ENCODE measurements at places on chromosomes 5 and 9.

- no peak for DNase-seq
Observed at GRCh38 chr5:34728236-34728635, 72.1 kb downstream of the RAI14 start.

- no peak for DNase-seq
Observed at GRCh38 chr9:116149844-116150243, 3.7 kb upstream of the PAPPA start.

DNA sequence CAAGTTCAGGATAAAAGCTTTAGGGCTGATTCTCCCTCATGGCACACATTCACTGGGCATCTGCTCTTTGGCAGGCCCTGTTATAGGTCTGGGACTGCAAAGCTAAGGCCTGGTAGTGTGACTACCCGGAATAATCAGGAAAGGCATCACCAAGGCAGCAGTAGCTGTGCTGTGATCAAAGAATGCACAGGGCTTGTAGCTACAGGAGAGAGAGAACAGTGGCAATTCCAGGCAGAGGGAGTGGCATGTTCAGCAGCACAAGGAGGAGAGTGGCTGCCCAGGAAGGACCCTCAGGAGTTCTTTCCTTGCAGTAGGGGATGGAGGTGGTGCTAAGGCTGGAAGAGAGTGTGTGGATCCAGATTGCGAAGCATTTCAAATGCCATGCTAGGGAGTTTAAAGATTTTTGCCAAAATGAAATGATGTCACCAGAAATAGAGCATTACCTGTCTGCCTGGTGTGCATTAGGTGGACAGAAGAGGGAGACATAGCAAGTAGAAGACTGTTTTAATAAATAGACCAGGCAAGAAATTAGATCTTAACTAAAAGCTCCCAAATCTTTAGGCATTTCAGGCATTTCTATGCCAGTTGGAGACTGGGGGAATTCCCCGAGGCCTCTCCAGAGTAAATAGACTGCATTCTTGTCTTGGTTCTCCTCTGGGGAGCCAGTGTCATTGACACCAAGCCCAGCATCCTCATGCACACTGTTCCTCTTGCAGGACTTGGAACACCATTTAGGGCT is 69.1 kb downstream of the GPR21 start:
- no peak for DNase-seq

DNA sequence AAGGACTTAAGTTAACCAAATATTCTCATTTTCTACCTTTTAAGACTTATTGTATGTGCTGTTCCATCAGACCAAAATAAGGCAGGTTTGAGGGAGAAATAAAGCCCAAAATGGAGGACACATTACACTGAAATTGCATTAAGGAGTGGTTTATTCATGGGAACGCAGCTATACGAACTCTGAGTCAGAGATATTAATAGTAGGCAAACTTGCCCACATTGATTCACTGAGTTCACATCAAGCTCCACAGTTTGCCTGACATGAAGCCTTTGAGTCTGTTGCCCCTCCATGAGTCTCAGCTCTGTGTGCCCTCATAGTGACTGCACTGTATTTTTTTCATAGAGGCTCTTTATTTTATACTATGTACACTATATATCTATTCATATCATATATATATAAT is 135.0 kb upstream of the SNX2 start:
- DNase-seq, result no peak

DNA sequence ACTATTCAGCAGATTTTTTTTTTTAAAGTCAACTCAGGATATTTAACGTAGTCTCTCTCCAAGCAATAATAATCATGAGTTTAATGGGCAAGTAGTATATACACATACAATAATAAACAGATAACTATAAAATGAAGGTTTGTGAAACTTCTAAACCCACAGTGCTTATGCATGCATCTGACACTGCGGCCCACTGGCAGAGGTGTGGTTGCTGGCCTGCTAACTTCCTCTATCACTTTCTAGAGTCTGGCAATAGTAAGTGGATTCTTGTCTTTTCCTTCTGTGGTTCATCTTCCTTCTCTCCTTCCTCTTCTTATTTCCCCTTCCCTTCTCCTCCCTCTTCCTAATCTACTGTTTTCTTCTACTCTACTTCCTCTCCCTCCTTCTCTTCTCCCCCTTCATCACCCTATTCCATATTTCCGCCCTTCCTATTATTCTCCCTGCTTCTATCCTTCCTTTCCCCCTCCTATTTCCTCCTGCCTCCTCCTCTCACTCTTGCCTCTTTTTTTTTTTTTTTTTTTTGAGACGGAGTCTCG is 18.6 kb upstream of the AGXT2 start:
- no peak for DNase-seq

GRCh38 chr9:136544964-136545691 is 720 bp downstream of the NOTCH1 start:
- no peak for DNase-seq

GRCh38 chr9:34252016-34252415 is 73.2 kb downstream of the UBAP1 start:
- DNase-seq, result no peak

GRCh38 chr9:130623466-130623865 is 40.9 kb upstream of the PRDM12 start:
- no peak for DNase-seq

- DNase-seq, result no peak
Observed at GRCh38 chr9:35801328-35802128, 10.1 kb downstream of the NPR2 start.

DNA sequence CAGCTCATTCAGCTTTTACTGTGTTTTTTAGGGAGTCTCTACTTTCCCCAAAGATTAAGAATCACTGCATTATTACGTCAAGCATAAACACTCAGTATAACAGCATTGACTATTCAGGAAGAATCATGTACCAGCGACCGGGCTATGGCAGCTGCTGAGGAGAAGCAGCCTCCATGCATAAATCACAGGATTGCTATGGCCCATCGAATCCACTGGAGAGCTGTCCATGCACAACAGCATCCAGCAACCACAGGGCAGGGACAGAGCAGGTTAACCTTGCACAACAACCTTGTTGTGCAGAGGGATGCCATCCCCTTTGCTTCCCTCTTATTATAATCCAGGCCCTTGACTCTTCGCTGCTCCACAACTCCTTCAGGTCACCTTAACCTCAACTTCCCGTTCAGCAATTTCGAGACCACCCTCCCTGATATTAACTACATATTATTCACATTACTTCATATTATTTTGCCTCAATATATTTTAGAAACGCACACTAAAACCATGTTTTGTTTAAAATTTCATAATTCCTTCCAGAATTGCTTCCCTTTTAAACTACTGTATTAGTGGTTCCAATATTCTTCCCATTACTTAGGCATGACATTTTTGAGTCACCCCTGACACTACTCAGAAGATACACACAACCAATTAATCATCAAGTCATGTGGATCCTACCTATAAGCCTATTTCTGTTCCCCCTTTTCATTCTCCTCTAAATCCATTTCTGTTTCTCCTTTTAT is 991 bp downstream of the IARS1 start:
- no peak for DNase-seq

- DNase-seq, result no peak
Observed at GRCh38 chr5:164627021-164627420, 1121.6 kb downstream of the MAT2B start.

DNA sequence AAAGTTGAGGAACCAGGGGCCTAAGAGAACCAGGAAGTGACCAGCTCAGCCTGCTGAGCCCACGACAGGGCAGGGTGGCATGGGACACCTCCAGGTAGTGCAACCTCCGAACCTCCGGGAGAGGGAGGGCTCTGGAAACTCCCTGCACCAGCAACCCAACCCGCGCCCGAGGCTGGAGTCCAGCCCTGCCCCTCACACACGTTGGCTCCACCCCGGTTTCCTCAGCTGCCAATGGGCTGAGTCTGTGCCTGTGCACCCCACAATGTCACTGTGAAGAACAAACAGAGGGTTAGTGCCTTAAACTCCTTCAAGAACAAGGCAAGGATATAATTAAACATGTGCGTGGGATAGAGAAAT is 17.0 kb upstream of the UNC5A start:
- no peak for DNase-seq

DNA sequence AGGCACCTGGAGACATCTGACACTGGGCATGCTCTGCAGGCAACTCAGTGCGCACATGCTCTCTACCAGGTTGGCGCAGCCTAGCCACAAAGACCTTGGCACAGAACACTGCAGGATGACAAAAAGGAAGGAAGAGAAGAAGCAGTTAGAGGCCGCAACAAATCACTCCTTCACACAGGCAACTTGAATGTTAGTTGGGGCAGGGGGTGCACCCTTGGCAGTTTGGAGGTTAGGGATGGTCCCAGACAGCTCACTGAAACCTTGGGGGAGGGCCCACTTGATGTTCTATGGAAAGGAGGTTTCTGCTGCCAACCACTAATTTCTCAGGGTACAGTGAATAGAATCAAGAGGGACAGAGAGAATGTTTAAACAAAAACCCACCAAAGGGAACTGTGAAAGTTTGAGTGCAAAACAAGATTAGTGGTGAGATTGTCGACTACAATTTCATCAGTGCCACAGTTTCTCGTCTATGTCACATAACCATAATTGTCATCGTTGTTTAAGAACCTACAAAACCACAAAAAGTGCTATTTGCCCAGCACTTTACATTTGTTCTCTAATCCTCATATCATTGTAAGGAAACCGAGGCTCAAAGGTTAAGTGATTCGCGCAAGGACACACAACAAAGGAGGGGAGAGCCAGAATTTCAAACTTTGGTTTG is 48.7 kb downstream of the FBXW11 start:
- DNase-seq, result no peak

- no peak for DNase-seq
Observed at GRCh38 chr5:179381691-179382090, 36.4 kb upstream of the ADAMTS2 start.

DNA sequence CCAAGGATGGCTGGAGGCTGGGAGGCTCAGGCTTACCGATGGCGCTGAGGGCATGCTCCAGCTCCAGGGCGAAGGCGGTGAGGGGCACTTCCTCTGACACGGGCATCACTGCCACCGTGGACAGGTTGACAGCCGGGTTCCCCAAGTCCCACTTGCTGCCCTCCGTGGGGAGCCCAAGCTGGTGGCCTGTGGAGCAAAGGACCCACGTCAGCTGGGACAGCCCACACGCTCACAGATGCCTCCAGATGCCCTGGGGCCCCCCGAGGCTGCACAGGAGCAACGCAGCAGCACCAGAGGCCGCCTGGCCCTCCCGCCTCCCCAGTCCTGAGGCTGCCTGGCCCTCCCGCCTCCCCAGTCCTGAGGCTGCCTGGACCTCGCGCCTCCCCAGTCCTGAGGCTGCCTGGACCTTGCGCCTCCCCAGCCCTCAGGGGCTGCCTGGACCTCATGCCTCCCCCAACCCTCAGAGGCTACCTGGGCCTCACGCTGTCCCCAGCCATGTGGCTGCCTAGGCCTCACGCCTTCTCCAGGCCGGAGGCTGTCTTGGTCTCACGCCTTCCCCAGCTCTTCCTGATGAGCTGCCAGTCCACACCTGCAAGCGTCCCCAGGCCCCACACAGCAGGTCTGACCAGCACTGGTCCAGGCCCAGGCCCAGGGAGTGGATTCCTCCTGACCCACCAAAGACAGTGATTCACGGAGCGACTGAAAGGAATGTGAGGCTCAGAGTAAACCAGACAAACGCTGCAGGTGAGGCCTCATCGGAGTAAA is 25.6 kb upstream of the NSMF start:
- no peak for DNase-seq

GRCh38 chr5:115098041-115098702 is 71.5 kb downstream of the TRIM36 start:
- no peak for DNase-seq

- DNase-seq, result no peak
Observed at GRCh38 chr9:77750981-77751340, 102.8 kb upstream of the GNA14 start.

GRCh38 chr5:93117751-93118531 is 463.1 kb downstream of the NR2F1-AS1 start:
- DNase-seq, result no peak

DNA sequence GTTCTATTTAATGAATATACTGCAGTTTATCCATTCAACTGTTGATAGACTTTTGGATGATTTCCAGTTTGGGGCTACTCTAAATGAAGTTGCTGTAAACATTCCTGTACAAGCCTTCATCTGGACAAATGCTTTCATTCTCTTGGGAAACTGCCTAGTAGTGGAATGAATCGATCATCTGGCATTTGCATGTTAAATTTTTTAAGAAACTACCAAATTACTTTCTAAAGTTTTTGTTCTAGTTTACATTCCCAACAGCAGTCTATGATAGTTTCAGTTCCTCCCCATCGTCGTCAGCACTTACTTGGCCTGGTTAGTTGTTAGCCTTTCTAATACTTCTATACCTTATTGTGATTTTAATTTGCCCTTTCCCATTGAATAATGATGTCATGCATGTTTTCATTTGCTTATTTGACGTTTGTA is 306.3 kb downstream of the FER start:
- no peak for DNase-seq

DNA sequence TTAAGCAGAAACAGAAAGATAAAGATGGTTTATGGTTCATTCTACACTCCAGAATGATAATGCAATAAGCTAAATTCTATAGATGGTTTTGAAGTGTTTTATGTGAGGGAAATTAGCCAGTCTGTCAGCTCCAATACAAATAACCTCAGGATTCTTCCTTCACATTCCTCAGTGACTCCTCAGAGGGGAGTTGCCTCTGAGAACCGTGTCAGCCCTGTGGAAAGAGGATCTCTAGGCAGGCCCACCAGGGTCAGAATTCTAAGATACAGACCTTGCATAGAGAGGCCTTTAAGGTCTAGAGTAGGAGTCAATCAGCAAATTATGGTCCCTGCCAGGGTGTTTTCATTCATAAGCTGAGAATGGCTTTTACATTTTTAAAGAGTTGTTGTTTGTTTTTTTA is 26.6 kb downstream of the RUSC2 start:
- no peak for DNase-seq

- DNase-seq, result no peak
Observed at GRCh38 chr5:390623-391491, 52.1 kb upstream of the EXOC3 start.

GRCh38 chr5:145806923-145807322 is 28.2 kb downstream of the PRELID2 start:
- DNase-seq, result no peak

DNA sequence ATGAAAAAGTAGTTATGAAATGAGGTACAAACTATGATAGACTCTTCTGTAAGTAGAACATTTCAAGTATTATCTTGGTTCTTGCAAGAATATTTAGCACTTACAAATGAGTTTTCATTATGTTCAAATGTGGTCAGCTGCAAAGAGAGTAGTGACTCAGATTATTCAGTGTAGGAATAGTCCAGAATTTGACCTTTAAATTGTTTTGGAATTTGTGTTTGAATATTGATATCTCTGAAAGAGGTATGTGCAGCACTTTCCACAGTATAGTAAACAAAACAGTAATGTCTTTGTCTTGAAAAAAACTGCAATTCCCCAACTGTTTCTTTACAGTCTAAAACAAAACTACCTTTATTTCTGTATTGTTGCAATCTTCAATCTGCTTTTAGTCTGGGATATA is 56.1 kb downstream of the WDR70 start:
- no peak for DNase-seq

DNA sequence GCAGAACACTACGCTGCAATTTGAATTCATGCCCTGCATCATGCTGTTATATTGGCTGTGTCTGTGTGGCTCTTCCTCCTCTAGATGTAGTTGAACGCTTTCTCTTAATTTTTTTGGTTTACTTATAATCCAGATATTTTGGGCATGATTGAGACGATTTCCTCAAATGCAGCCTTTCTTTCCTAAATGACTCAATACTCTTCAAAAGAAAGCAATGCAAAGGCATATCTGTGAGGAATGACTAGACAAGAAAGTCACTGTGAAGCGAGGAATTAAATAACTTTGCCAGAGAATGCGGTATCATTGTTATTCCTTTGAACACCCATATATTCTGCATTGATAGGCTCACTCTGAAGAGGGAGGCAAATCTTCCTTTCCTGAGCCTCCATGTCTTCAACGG is 152.8 kb downstream of the YIPF5 start:
- no peak for DNase-seq

Data from NCI-H774 (cell line).